GM12891 (cell line): ENCODE measurements at places on chromosomes 7 and 10.

GRCh38 chr7:35379481-35379880 lies 125.6 kb upstream of the TBX20 start:
- no peak for DNase-seq

- DNase-seq: no peak
Observed at GRCh38 chr7:151954866-151955820, 1.1 kb upstream of the GALNTL5 start.

DNA sequence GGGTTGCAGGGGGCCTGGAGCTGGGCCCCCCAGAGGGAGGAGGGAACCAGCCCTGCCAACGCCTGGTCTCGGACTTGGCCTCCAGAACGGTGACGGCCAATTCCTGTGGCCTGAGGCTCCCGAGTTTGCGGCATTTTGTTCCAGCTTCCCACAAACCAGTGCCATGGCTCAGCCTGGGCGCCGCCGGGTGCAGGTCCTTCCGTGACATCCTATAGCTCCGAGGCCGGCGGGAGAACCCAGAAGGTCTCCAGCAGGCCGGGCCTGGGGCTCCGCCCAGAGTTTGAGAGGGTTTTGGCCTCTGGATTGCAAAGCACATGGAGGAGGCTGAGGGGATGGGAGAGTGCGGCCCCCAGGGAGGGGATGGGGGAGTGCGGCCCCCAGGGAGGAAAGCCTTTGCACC lies 92.6 kb downstream of the UNCX start:
- DNase-seq: no peak

DNA sequence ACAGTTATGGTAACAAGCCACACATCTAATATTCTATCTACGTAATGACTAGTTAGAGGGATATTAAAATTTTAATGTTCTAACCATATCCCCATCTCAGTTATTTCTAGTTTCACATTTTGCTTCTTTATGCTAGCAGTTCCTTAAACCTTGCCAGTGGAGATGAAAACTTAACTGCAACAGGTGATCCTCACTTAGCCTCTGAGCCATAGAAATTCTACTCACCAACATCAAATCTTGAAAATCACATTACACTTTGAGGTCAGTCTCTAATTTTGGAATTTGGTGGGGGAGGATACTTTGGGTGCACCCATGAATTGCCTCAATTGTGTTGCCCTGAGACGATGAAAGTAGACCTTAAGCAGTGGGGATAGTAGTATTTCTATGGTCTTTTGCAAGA lies 256.4 kb downstream of the GATA3 start:
- no peak for DNase-seq

GRCh38 chr7:1742555-1743303 lies 72.7 kb downstream of the ELFN1 start:
- peak; percentile 84 for DNase-seq

DNA sequence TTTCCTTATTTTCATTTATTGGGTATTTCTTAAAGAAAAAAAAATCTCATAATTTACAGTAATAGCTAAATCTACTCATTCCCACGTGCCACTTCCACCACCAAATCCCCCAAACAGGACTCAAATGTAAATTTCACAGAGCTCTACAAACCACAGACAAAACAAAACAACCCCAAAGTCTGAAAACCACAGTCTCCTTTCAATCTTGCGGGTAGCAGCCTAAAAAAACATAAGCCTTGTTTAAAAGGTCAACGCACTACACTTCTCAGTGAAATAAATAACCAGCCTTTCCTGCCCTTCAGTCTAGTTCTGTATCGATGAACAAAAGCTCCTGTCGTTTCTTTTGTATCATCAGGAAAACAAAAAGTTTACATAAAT lies 121.8 kb upstream of the AFAP1L2 start:
- DNase-seq: no peak

DNA sequence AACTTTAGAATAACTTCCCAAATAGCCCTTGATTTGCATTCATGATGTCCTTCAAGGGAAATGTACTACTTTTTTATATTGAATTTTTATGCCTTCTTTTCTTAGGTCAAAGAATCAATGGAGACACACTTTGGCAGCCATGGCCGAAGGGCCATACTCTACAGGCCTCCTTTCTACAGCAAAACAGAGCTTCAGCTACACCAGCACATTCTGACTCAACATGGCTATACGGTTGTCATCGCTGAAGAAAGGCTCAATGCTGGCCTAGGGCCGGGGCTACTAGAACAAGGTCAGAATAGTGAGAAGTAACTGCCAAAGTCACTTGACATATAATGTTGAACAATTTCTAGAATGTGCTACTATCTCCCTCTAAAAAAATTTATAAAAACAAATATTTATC lies 27.0 kb downstream of the CPED1 start:
- DNase-seq: no peak
